ENCODE measurements at places on chromosomes 7 and 10. TPM values are rescaled to one million over a fixed set of nuclear protein-coding genes. Genes with fewer than 3 reads are reported as not detected.

The SCIN gene
- 0.20 TPM for total RNA-seq

GRCh38 chr10:108894402-108895301, 1028.7 kb downstream of the XPNPEP1 start:
- no peak overlapping the region for H3K4me3 ChIP-seq
- no peaks in the 10 kb centered on the region for H3K4me1 ChIP-seq

- H3K27me3 ChIP-seq: no peaks in the 10 kb centered on the region
- no peak overlapping the region for H3K27ac ChIP-seq
- H3K36me3 ChIP-seq: no peaks in the 10 kb centered on the region
- no peak for DNase-seq
These were observed 104.3 kb downstream of the CUL2 start for GRCh38 chr10:34985823-34986222.

- no peaks in the 10 kb centered on the region for H3K27me3 ChIP-seq
- no peak overlapping the region for H3K27ac ChIP-seq
- no peak overlapping the region for H3K4me3 ChIP-seq
- no peaks in the 10 kb centered on the region for H3K4me1 ChIP-seq
- no peak for DNase-seq
These were observed 6.9 kb downstream of the RET start for GRCh38 chr10:43083764-43084163.

GRCh38 chr10:84540617-84541288, 212.4 kb downstream of the CCSER2 start:
- peaks cover 7% of the 10 kb centered on the region for H3K4me1 ChIP-seq
- peak overlapping the region; percentile 39 for H3K4me3 ChIP-seq
- H3K27me3 ChIP-seq: no peaks in the 10 kb centered on the region
- peak; percentile 57 for DNase-seq

The KCNIP2 gene
- total RNA-seq: 4.3 TPM

The COBL gene
- not detected for total RNA-seq

- no peaks in the 10 kb centered on the region for H3K4me1 ChIP-seq
- H3K36me3 ChIP-seq: no peaks in the 10 kb centered on the region
- no peak overlapping the region for H3K4me3 ChIP-seq
- no peak for DNase-seq
- H3K27me3 ChIP-seq: no peaks in the 10 kb centered on the region
These were observed 75.1 kb upstream of the INSIG1 start for GRCh38 chr7:155222573-155222972.

The LMTK2 gene
- 26.6 TPM for total RNA-seq

The TMEM270 gene
- total RNA-seq: not detected

- peaks cover 11% of the 10 kb centered on the region for H3K36me3 ChIP-seq
- H3K4me3 ChIP-seq: no peak overlapping the region
- H3K4me1 ChIP-seq: peaks cover 14% of the 10 kb centered on the region
- H3K27ac ChIP-seq: no peak overlapping the region
- no peak for DNase-seq
- H3K27me3 ChIP-seq: no peaks in the 10 kb centered on the region
These were observed 8.7 kb downstream of the ATP6V0E2 start for GRCh38 chr7:149882248-149883047.
